ENCODE measurements at places on chromosomes 5 and 9. TPM values are rescaled to one million over a fixed set of nuclear protein-coding genes. Genes with fewer than 3 reads are reported as not detected.
A peak's percentile ranks its signal among the peaks of the same experiment; 100 is the strongest.

DNA sequence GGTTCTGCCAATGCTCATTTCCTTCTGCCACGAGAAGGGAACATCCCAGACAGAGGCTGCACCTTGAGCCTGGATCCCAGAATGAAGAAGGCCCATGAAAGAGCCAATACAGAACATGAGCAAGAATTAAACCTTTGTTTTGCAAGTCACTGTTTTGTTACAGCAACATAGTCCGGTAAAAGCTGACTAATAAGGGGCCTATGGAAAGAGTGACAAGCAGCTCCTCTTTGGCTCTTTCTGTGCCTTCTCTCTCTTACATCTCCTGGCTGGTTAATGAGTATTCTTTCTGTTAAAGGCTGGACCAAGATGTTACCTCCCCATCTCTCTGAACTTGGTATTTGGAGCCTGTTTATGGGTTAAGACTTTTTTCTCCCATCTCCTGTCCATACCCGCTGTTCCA is 10.8 kb downstream of the GFRA3 start:
- DNase-seq: no peak

GRCh38 chr9:109981091-109981490 is 201.1 kb downstream of the PALM2AKAP2 start:
- no peak for DNase-seq

HSPB3 gene
- total RNA-seq: not detected

DNA sequence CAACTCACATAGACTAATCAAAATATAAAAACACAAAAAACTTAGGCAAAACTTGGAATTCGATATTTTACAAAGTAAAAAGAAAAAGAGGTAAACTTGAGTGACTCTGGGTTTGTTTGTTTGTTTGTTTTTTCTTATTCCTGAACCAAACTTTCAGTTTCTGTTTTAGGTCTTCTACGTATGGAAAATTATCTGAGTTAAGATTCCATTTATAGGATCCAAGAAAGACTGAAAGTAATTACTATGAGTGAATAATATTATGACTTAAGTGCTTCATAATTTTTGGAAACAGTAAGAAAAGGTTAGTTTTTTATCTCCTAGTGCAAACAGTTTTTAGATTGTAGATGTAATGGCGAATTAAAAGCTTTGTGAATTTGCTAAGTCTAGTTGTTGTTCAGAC is 13.2 kb downstream of the ST8SIA4 start:
- no peak for DNase-seq

- DNase-seq: no peak
Measured at GRCh38 chr5:133472829-133473228, 139.5 kb downstream of the FSTL4 start.

DNA sequence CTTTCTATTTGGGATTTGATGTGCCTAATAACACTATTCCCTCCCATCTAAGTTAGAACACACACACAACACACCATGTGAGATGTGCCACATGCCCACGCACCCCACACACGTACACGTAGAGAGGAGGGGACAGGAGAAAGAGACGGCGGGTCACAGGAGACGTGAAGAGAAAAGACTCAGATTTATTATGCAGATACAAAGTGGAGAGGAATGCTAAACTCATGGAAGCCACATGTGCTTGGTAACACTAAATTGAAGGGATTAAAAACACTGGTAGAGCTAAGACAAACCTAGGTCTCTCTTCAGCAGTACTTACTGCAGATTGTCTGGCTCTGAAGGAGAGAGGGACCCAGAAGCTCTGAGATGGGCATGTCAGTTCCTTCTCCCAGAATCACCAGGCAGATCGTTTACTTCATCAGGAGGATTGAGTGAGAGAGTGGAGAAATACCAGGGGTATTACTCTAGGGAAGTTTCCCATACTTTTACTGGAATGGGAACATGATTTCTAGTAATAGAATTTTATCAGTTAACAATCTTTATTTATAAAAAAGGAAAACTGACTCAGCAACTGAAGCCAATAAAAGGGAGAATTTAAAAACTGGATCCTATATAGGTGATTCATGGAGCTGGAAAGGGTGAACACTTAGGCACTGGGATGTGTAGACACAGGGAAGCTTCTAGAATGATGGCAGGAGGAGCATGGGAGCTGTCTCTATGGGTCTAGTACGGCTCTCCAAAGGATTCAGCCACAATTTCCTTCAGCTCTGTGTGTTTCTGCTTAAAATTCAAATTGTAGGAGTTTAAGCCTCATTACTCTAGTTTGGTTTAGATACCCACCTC is 139.4 kb downstream of the MACIR start:
- DNase-seq: no peak

DNA sequence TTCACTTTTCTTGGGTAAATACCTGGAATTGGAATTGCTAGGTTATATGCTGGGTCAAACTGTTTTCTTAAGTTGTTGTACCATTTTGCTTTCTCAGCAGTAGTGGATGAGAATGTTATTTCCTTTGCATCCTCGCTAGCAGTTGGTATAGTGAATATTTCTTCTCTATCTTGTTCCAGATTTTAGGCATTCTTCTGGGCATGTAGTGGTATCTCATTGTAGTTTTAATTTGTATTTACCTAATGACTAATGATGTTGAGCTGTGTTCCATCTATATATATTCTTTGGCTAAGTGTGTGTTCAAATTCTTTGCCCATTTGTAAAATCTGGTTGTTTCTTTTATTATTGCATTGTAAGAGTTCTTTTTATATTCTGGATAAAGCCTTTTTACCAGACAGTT is 333.3 kb downstream of the MAT2B start:
- DNase-seq: no peak

C5orf58 gene
- not detected for total RNA-seq

- DNase-seq: no peak
Measured at GRCh38 chr9:114941376-114941775, 11.0 kb upstream of the TNFSF8 start.

DNA sequence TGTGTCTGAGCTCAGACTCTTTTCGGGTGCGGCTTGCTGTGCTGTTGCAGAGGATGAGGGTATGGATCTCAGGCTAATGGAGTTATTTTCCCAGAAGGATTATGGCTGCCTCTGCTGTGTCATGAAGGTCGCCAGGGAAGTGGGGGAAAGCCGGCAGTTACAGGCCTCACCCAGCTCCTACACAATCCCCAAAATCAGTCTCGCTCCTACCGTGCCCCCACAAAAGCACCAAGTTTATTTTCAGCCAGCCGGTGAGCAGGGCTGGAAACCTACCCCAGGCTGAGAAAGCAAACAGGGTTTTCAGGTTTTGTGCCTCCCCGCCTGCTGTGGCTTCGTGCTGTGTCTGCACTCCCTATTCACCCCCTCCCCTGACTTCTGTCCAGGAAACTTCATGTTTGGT is 113.3 kb downstream of the SLC24A2 start:
- no peak for DNase-seq

DNA sequence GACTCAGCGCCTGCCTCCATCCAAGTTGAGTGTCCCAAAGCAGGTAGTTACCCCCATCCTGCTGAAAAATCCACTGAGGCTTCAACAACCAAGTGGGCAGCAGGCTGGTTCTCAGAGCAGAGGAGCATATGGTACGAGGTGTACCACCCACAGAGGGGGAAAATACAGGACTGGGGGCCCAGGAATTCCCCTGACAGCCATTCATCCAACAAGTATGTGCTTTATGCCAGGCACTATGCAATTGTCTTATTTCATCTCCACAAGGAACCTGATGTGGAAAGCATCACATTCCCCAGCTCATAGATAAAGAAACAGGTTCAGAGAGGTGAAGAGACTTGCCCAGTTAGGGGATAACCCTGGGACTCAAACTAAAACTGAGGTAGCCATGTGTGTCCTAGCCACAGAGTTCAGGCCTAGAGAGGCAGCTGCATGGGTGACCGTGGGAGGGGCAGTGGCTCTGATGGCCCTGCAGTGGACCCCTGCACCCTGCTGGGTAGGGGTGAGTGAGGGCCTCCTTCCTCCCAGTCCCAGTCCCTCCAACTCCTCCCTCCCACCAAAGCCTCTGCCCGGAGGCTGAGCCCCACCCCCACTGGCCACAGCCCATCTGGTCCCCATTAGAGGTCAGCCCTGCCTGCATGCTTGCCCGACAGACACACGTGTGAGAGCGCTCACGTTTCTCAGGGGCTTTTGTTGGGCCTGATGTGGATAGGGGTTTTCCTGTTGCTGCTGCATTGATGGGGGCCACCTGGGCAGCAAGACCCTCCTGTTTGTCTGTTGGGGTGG is 11.5 kb downstream of the PDLIM4 start:
- DNase-seq: no peak

DNA sequence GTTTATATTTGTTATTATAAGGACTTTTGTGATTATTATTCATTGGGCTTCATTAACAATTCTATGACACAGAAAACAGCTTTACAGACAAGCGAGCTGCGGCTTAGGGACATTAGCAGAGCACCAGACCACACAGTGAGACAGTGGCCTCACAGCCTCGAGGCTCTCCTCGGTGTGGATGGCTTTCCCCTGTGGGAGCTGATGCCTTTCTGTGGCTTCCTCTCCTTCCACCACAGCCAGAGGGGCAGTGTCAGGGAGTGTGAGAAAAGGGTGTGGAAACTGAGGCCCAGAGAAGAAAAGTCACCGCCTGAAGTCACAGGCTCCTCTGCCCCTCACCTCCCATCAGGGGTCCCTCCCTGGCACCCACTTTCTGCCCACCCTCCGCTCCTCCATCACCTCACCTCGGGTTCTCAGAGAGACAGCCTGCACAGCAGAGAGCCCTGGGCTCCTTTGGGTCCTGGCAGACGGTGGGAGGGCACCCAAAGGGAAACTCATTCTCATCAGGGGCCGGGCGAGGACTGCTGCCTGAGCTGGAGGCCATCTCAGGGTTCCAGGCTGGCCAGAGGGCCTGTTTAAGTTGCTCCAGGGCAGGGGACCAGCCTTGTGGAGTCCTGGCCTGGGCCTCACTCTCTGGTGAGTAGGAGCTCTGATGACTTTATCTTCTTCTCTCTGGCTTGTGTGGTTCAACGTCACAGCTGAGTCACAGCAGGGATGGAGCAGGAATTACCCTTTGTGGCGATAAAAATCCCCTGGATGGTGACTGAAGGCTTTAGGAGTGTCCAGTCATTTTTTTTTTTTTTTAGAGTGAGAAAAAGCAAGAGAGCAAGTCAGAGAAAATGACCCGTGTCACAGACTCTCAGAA is 830 bp downstream of the TRAF1 start:
- peak; percentile 94 for DNase-seq

DNA sequence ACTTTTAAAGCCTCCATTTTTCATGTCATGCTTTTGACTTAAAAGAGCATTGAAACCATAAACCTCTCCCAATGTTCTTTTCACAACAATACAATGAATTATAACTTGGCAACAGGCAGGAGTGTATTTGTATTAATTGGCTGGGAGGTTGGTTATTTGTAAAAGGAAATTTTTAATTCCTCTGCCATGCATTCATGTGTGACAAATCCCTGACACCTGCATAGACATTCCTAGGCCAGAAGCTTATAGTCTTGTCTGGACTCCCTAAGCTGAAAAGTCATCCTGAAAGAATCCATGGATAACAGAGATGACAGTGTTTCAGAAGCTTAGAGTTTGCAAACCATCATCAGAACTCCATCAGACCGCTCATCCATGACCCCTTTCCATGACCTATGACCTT is 76.3 kb upstream of the PTGER4 start:
- DNase-seq: no peak

MTMR12 gene
- 19.7 TPM for total RNA-seq

GRCh38 chr9:76859860-76860259 is 46.1 kb downstream of the PRUNE2 start:
- no peak for DNase-seq

CCDC192 gene
- total RNA-seq: not detected

DNA sequence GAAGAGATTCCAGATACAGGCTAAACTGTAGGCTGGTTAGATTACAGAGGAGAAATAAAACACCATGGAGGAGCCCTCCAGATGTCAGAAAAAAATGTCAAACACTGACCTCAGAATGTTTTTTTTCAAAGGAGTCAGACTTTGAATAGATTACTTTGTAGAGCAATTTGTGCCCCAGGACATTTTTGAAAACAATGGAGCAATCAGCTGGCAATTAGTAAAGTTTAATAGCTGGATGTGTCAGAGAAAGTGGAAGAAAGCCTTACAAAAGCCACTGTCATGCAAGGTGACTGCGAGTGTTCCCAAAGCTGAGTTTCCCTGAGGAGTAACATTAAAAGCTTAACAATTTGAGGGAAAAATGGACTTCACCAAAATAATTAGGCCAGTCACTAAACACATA is 417.8 kb upstream of the CTNND2 start:
- no peak for DNase-seq

GRCh38 chr5:58274191-58274590 is 185.7 kb downstream of the PLK2 start:
- no peak for DNase-seq

TMEFF1 gene
- 0.78 TPM for total RNA-seq

DNA sequence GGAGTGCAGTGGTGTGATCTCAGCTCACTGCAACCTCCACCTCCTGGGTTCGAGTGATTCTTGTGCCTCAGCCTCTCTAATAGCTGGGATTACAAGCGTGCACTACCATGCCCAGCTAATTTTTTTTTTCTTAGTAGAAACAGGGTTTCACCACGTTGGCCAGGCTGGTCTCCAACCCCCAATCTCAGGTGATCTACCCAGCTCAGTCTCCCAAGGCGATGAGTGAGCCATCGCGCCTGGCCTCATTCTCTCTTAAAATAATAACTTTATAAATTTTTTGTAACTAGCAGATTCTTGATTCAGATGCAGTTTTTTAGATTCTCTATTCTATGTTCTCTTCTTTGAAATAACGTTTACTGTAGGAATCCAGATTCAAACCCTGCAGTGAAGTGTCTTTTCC is 127.1 kb downstream of the GDNF start:
- no peak for DNase-seq

OR1Q1 gene
- not detected for total RNA-seq

- DNase-seq: no peak
Measured at GRCh38 chr5:112690605-112691338, 46.9 kb upstream of the APC start.

DNA sequence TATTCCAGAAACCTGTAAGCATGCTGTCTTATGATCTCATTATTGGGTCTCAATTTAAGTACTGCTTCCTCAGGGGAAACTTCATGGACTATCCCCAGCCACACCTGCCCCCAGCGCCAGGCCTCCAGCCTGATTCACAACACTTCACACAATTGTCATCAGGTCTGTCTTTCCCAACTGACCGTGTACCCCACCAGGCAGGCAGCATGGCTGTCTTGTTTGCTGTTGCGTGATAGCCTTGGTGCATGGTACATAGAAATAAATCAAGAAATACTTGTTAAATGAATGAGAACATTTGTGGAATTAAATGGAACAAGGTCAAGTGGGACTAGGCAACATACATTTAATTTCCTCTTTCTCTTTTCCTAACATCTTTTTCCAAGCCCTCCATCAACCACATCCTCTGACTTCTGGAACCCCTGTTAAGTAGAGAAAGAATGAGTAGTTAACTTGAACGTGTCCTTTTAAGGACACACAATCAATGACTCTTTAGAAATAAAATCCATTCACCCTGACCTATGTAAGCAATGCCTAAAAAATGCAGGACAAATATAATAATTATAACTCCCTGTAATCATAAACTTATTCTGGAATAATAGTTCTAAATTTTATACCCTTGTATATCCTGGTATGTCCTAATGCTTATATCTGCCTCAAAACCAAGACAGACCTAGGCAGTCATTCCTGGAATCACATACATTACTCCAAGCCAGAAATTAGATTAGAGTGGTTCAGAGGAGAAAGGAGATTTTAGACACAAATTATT is 17.2 kb upstream of the THG1L start:
- DNase-seq: no peak

- no peak for DNase-seq
Measured at GRCh38 chr5:52886206-52886605, 98.5 kb downstream of the ITGA1 start.

RAD17 gene
- 26.5 TPM for total RNA-seq

IL33 gene
- not detected for total RNA-seq

Data from activated CD8-positive, alpha-beta T cell treated with anti-CD3 and anti-CD28 coated beads for 36 hours (primary cell).